ENCODE measurements at places on chromosomes 6 and 20.

GRCh38 chr6:27553123-27553904 is 80.4 kb upstream of the ZNF184 start:
- peak; percentile 57 for DNase-seq

GRCh38 chr20:44692932-44693480 is 22.2 kb upstream of the CCN5 start:
- peak; percentile 93 for DNase-seq

- no peak for DNase-seq
These were observed 1.3 kb downstream of the CARMIL1 start for GRCh38 chr6:25280344-25281074.

DNA sequence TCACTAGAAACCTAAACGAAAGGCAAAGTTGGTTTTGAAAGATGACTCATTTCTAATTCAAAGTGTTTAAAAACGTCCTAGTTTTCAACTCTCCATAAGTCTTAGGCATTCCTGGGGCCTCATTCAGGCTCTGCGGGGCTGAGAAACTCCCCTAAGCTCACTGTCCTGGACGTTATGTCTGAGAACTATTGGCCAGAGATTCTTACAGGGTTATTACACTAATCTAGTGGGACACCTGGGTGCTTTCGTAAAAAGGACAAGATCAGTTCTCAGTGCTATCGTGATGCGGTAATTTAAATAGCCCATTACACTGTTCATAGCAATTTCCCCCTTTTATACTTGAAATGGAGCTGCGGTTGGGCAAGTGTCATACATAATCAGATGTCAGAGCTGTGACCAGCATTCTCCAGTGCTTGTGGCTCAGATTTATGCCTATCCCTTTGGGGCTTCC is 280.9 kb downstream of the QKI start:
- DNase-seq = no peak

DNA sequence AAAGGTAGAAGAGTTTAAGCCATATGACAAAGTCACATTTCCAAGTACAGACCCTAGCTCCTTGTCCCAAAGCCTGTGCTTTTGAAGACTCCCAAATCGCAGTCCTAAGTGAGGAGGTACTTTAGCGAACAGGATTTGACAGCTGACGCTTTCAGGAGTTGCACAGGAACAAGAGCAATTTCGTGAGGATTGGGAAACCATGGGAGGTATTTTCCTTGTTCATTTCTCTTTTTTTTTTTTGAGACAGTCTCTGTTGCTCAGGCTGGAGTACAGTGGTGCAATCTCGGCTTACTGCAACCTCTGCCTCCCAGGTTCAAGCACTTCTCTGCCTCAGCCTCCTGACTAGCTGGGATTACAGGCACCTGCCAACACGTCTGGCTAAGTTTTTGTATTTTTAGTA is 150.6 kb downstream of the MTHFD1L start:
- no peak for DNase-seq

GRCh38 chr6:110534731-110535492 is 58.5 kb upstream of the SLC22A16 start:
- peak; percentile 72 for DNase-seq

DNA sequence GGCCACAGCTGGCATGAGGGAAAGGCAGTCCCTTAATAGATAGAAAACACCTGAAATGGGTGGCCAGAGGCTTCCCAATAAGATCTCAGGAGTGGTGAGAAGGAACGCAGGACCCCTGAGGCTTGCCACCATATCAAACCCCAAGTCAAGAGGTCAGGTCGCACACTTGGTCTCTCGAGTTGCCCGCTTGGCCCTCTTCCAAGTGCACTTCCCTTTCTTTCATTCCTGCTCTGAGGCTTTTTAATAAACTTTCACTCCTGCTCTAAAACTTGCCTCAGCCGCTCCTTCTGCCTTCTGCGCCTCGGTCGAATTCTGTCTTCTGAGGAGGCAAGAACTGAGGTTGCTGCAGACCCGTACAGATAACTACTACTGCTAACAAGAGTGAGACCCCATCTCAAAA is 64.2 kb downstream of the SLC2A10 start:
- DNase-seq = no peak

GRCh38 chr20:40293740-40294139 is 395.3 kb downstream of the MAFB start:
- no peak for DNase-seq

- peak; percentile 27 for DNase-seq
These were observed 59.8 kb downstream of the NEDD9 start for GRCh38 chr6:11172501-11173327.

DNA sequence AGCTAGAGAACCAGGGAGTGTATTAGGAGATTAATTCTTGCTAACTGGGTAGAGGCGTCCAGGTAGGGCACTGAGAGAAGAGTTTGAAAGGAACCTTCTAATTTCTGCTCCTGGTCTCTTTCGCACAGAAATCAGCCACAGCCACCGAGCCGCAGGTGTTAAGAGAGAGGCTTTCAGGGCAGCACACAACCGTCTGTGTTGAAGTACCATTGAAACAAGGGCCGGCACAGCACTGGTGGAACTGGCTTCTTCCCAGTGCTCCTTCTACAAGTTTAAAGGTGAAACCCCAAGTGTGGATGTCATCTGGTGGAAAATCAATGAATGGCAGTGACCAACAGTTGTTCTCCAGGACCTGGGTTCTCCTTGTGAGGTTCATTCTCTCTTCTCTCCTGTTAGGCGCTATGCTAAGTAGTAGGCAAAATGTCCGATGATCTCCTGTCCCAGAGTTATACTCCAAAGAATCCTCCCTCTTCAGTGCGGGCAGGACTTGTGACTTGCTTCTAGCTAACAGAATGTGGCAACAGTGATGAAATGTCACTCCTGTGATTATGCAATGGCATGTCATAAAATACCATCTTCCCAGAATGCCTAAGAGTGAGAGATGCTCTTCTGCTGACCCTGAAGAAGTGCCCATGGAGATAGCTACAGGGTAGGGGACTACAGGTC is 15.0 kb upstream of the RIN2 start:
- DNase-seq = no peak

DNA sequence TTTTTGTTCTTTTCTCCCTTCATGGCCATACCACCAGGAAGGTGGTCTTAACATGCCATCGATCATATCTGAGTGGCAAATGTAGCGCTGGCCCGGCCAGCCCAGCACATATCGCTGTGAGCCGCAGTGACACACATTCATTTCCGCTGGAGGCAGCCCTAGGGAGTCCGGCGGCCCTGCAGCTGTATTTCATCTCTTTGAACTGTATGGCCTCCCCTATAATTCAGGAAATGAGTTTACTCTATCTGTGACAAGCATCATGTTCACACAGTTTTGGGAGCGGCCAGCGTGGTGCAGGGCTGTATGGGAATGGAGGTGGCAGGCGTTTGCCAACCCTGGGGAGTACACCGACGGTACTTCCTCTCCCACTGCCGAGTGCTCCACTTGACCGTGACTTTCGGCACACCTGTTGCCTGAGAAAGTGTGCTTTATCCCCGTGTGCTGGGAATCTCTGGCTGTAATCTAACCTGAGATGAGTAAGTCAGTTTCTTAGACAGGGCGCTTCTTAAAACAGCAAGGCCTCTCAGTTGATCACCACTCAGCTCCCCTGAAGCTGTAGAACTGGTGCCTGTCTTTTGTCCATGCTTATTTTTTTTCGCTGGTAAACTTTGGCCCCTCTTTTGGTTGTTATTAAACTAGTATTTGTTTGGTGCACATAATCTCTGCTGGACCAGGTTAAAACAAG is 257.1 kb upstream of the TAB2 start:
- peak; percentile 43 for DNase-seq

DNA sequence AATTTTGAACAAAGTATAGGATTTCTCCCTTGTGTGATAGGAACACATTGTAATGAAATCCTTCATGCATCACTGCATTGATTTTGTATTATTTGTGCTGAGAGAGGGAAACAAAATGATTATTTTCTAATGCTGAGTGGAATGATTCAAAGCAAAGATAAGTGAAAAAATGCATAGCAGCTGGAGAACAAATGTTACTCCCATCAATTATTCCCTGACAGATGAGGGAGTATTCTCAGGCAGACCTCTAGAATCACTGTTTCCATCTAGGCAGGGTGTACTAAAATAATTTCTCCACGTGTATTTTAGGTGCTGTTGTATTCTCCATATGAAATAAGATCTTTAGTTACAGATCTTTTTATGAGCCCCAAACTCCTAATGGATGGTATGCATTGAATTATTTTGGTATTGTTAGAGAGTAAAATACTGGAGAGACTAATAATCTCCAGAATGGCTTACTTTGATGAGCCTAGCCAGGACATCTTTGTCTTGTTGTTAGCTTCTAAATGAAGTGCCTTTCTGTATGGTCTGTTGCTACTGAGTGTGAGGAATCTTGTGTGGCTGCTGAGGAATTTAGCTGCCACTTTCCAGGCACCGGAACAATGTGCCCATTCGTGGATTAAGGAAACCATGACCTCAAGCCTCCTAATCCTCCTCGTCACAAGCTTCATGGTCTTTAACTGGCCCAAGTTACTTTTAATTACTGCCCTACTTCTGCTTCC is 39.6 kb downstream of the RNF217 start:
- peak; percentile 30 for DNase-seq

DNA sequence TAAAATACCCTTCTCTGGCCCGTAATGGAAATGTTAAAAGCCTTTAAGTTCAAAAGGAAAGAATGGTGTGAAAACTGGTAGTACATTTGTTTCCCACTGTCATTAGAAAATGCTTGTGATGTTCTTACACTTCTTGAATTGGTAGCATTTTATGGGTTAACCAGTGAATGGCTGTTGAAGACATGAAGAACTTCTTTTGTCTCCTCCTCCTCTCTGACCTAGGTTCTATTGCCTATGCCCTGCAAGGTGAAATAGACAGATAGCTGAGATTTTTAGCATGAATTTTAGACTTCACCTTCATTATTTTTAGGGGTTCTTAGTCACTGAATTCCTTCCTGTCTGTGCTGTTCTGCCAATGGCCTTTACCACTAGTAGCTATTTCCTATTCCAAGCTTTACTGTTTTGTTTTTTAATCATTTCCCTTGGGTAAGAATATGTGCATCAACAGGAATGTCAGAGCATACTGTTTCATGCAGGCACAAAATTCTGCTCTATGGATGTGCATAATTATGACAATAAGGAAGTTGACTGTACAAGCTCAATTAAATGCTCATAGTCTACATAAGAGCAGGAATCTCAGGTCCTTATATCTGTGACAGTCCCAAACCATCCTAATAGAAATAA is 4.9 kb downstream of the TNFAIP3 start:
- DNase-seq = peak; percentile 47

DNA sequence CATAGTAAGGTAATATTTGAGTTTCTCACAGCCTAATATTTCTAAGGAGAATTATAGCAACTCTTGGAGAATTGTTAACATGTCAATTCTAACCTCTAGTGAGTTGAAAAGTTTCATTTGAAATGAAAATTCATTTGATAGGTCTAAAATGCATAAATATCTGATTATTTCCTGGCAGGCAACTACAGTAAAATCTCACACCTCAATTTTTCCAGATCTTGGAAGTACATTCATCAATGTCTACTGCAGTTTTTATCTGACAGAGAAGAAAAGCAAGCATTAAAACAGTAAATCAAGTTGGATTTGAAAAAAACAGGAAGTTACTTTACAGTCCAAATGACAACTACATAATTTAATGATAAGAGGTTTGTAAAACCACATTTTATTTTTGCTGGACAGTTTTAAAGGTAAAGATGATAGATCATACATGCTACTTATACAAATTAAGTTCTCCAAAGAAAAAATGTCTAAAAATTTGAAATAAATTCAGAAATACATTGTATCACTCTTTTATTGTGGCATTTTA is 631.3 kb downstream of the EYS start:
- DNase-seq = no peak

DNA sequence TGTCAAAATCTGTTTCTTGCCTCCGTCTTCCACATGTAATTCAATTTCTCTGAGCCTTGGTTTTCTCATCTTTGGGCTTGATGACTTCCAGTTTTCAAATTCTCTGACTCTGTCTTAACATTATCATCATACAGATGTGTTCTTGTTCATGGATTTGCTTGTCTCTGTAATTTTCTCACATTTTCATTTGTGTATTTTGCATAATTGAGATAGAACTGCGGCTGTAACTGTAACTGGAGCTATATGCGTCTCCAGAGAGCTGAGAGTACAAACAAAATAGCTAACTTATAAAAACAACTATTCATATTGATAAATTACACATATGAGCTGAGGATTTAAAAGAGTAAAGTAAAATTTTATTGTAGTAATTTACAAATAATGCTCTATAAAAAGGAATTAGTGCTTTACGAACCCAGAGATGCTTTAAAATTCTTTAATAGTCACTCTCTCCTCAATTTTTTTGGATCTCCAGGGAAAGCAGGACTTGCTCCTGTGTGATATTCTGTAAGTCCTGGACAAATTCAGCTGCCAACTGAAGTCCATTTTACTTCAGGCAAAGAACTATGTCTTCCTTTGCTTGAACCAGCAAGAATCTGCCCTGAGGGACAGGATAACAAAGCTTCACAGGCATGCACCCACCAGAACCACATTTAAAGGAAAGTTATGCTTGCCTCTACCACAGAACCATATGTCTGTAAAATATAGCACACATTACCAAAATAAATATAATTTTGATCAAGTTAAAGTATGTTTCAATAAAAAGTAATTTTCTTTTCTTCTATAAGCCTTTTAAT is 288.3 kb downstream of the KHDC1L start:
- DNase-seq = no peak
